Spinal cord (tissue), 10 donors: ENCODE measurements at places on chromosomes 12 and 14. TPM values are rescaled to one million over a fixed set of nuclear protein-coding genes. Genes with fewer than 3 reads are reported as not detected.

Gene KRT75
- total RNA-seq = 0.06 TPM

Gene TRPV4
- total RNA-seq = 3.8 TPM

Gene IFNG
- not detected for total RNA-seq

Gene PAH
- total RNA-seq = 0.40 TPM
